ENCODE measurements at places on chromosomes 11 and 22. TPM values are rescaled to one million over a fixed set of nuclear protein-coding genes. Genes with fewer than 3 reads are reported as not detected.

DNA sequence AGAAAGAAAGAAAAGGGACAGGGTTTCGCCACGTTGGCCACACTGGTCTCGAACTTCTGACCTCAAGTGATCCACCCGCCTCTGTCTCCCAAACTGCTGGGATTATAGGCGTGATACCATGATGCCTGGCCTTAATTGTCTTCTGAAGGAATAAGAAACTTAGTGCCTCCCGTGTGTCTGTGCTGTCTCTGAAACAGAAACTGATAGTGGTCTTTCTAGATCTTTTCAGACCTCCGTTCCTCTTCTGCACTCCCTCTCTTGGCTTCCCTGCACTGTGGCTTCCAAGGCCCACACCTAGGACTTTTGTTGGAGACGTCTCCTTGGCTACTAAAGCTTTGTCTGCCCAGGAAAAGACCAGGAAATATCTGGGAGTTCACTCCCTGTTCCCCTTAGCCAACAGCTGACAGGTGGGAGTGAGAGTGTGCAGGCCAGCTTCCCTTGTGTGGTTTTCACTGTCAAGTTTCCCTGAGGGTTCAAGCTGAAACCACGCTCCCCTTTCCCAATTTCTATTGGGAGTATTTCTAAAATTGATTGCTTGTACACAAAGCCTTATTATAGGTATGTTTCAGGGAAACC, 10.1 kb upstream of the HTR3B start:
- no peak for ATAC-seq

The LTO1 gene
- 20.4 TPM for total RNA-seq

DNA sequence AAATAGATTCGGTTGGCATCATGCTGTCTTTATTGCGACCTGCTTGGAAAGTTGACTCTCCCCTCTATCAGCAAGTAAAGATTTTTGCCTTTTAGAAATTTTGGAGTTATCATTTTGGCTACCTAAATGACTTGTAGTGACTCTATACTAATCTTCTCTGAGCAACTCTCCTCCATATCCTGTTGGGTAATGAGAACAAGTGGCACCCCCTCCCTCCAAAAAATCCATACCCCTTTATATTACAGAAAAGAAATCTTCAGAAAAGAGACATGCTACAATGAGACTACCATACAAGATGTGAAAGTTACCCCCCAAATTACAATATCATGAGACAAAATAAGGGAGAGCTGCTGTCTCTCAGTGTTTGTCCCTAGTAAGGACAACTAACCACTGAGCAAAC, 1.2 kb downstream of the JAML start:
- ATAC-seq = peak; percentile 15

DNA sequence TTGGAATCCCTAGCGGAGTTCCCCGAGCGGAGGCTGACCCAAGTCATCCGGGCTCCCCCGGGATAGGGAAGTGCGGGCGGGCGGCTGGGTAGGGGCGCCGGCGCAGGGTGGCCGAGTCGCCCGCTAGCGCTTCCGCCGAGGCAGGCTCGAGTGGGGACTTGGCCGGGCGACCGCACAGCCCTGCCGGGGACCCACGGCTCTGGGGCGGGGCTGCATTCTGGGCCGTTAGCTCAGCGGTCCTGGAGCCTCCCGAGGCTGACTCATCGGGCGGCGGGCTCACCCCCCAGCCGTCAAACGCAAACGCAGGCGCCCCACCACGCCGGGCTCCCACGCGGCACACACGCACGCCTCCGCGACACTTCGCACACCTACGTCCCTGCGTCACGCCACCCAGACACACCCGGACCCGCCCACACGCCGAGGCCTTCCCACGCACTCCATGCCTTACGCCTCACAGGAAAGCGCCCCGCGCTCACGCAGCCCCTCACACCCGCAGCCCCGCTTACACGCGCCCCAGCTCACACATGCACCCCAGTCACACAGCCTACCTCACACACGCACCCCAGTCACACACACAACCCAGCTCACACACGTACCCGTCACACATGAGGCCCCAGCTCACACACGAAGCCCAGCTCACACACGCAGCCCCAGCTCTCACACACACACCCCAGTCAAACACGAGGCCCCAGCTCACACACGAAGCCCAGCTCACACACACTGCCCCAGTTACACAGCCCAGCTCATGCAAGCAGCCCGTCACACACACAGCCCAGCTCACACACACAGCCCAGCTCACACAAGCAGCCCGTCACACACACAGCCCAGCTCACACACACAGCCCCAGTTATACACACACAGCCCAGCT, 1.2 kb downstream of the PHLDB1 start:
- ATAC-seq = peak; percentile 66

DNA sequence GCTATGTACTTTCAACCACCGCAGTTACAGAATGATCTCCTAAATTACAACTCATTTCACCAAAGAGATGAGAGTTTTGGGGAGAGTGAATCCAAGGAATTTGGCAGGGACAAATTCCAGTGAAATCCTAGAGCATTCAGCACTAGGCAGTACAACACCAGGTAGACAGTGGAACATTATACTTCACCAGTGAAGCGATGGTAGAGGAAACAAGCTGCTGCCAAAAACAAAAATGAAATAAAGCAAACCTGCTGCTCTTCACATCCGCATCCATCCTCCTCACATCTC, 16.9 kb downstream of the SMCO4 start:
- ATAC-seq = no peak

The OR8U1 gene
- total RNA-seq = not detected

All from activated T-helper 17 cell treated with anti-CD3 and anti-CD28 coated beads, Interleukin-2, amount 50 U/mL, for 72 hours (primary cell).